ENCODE measurements at places on chromosomes 3 and 15.

- no peak for ATAC-seq
Measured at GRCh38 chr15:63023351-63023945, 19.1 kb upstream of the TPM1 start.

DNA sequence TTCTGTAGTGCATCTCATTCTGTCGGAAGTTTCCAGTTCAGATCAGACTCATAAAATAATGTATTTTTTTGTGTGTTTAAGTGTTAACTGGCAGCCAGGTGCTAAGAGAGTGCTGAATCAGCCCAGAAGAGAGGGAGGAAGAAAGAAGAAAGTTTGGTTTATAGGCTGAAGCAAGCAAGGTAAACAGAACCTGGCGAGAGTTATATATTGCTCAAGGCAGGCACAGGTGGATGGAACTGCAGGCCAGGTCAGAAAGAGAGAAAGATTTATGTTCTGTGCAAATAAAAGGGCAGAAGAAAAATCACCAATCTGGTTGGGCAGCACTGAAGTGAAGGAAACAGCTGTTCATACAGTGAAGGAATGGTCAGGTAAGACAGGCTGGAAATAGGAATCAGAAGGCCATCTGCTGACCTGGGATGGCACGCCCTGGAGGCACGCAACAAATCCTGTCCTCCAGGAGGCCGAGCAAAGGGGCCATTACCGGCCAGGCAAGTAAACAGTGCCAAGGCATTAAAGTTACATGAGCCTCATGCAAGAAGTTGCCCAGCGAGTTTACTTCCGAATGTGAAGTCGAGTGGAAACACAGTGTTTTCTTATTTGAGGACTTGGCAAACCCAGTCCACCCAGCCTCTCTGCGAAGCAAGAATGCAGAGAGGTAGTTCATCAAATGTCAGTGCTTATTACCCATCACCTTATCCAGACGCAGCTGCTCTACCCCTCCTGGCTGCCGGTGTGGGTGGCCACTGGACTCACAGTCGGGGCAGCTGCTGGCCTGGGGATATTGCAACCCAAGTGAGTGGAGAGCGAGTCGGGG, 309.8 kb downstream of the VPS13C start:
- no peak for ATAC-seq

DNA sequence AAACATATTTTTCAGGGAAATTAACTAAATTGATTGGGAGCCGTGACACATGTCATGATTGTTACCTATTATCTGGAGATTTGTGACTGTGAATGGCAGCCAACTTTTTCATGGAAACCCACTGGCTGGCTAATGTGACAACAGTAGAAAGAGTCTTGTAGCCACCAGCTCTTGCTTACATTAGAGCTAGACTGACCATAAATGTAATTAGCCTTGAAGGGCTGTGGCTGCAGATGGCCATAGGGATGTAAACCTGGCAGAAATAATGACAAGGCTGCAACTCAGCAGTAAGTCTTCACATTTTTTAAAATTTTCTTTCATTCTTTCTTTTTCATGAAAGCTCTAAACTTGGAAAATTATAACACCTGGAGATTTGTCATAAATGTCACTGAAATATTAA, 168.2 kb upstream of the ROBO2 start:
- no peak for ATAC-seq

DNA sequence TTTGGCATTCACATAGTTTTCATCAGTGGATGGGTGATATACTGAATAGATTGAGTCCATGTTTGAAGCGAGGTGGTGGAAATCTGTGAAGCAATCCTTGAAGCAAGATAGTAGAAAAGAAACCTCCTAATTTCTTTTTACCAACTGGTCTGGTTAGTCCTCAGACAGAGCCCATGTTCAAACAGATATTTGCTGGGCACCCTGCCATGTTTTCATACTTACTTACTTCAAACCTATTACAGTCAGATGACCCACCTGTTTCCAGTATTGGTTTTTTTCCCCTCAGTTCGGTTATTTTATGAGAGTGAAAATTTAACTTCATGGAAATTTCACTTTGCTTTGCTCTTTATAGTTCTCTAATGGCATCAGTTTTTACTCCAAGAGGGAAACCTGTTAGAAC, 23.7 kb downstream of the EXOSC7 start:
- no peak for ATAC-seq

GRCh38 chr3:134216191-134216764, 34.4 kb downstream of the RYK start:
- ATAC-seq: no peak

GRCh38 chr3:46877406-46878125, at the start of gene PTH1R:
Gene PTH1R (plus strand): TSS chr3:46877721. CDS start chr3:46883560, 5,839 bp downstream.
- no peak for ATAC-seq

GRCh38 chr15:38398134-38398533, 55.8 kb upstream of the FAM98B start:
- no peak for ATAC-seq

DNA sequence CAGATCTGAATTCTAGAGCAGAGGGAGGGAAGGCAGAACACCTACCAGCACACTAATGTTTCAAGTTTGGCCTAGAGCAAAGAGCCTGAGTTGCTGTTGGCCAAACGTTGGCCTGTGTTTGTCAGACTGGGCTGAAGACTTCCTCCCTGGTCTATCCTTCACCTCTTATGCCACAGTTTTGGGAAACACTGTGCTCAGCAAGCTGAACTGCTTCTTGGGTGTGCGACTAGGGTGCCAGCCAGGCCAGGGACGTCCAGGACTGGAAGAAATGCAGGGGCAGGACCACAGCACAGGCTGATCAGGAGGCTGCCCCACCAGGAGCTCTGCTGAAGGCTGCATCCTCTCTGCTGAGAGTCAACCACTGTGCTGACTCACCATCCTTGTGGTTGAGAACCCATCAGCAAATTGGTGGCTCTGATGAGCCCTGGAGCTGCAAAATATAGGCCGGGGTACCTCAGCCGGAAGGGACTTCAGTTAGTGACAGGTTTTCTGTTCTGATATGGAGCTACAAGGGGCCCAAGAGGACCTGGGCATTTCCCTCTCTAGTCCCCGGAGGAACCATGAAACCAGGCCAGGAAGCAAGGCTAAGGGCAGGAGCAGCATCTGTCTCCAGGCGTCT, 131.6 kb upstream of the RASGRP1 start:
- peak; percentile 93 for ATAC-seq

All from activated CD4-positive, CD25-positive, alpha-beta regulatory T cell treated with anti-CD3 and anti-CD28 coated beads, Interleukin-2, amount 50 U/mL, for 24 hours (primary cell).